Fibroblast of skin of back (primary cell): ENCODE measurements at places on chromosomes 12 and 14.
A peak's percentile ranks its signal among the peaks of the same experiment; 100 is the strongest.

- peak; percentile 8 for DNase-seq
These were observed 118.7 kb upstream of the PTPRQ start for GRCh38 chr12:80325167-80325959.

GRCh38 chr12:12499909-12500604 is 62.6 kb downstream of the DUSP16 start:
- DNase-seq, result no peak

DNA sequence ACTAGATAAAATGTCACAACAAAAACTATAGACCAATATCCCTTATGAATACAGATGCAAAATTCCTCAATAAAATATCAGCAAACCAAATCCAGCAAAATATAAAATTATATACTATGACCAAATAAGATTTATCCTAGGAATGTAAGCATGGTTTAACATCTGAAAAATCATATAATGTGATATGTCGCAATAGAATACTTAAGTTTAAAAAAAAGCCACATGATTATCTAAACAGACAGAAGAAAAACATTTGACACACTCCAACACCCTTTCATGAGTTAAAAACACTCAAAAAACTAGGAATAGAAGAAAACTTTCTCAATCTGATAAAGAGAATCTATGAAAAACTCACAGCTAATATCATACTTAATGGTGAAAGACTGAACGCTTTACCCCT is 20.3 kb downstream of the ANGEL1 start:
- DNase-seq, result no peak

- DNase-seq, result peak; percentile 85
These were observed 4.3 kb upstream of the CD9 start for GRCh38 chr12:6195665-6196535.

GRCh38 chr12:6205144-6205539 is 4.9 kb downstream of the CD9 start:
- DNase-seq, result peak; percentile 26

DNA sequence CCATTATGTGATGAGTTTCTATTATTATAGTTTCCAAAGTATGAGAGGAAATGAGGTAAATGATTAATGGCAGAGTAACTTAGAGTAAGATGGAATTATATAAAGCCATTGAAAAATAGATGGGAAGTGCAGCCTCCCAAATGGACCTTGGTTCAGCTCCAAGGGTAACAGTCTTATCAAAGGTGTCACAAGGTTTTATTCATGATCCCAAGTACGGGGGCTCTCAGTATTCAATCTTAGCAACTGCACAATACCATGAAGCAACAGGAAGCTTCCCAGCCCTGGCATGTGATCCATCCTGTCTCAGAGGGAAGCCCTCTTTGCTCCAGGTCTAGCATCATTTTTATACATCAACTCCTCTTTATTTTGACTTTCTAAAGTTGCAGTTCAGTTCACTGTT is 948.2 kb downstream of the GALC start:
- DNase-seq, result no peak

DNA sequence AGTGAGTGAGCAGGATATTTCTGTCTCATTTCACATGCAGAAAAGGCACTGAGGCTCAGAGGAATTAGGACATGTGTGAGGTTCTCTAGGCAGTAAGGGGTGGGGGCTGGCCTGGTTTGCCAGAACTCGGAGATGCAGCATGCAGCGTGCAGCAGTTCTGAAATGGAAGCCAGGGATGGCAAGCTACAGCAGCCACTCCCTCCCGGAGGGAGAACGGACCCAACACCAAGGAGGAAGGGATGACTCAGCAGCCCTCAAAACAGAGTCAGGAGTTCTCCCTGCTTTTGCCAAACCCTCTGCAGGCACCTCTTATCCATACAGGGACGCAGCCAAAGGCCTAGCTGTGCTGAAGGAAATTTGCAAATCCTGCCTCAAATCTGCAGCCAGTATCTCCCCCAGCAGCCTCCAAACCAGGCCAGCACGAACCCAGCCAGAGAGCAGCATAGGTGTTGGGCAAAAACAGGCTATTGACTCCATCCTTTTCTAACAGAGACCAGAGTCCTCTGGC is 10.3 kb upstream of the SERPINA3 start:
- peak; percentile 90 for DNase-seq

GRCh38 chr12:15341371-15341770 is 19.1 kb downstream of the PTPRO start:
- DNase-seq, result no peak

GRCh38 chr14:77520555-77520954 is 21.9 kb upstream of the ISM2 start:
- no peak for DNase-seq

- DNase-seq, result no peak
These were observed 83.8 kb upstream of the PIWIL1 start for GRCh38 chr12:130253866-130254265.

GRCh38 chr14:49050822-49051221 is 535.4 kb downstream of the RPS29 start:
- no peak for DNase-seq

- no peak for DNase-seq
These were observed 10.4 kb upstream of the ZNF705A start for GRCh38 chr12:8146442-8146771.

- no peak for DNase-seq
These were observed 90.4 kb downstream of the TMEM121 start for GRCh38 chr14:105616802-105617192.

DNA sequence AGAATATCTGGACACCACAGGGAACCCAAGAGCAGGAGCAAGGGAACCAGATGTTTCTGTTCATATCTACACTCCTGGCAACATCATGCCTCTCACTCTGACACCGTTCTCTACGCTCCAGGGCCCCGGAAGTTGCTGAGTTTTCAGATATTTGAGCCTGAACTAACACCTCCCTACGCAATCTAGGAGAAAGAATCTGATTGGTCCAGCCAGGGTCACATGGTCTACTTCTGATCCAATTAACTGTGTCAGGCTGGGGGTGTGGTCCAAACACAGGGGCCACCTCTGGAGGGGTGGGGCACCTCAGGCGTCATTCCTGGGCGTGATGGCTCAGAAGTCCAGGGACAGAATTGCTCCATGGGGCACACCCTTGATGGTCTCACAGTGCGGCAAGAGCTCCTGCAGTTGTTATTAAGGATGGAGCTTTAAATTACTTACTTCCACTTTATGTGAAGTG is 165.5 kb downstream of the PTPN11 start:
- DNase-seq, result no peak

GRCh38 chr14:36973806-36974442 is 198.5 kb downstream of the SLC25A21 start:
- peak; percentile 77 for DNase-seq

GRCh38 chr12:25653487-25654175 is 100.5 kb upstream of the LMNTD1 start:
- DNase-seq, result no peak
